GM04504 (cell line): ENCODE measurements at places on chromosomes 2 and 18.

GRCh38 chr2:48991415-48992131 lies 162.7 kb downstream of the FSHR start:
- no peak for DNase-seq

DNA sequence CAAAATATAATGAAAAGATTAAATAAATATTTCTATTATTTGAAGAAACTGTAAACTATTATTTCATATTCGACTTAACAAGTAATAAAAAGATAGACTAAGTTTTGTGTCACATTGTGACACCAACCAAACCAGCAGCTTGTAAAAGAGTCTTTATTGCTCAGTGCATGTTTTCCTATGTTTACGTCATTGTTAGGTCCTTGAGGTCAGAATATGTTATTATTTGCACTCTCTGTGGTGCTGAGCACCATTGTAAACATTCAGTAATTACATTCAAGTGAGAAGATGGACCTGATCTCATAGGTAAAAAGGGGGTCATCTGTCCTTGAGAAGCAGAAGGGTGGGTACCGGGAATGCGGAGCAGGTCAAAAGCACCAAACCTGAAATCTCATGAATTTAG lies 1999.1 kb upstream of the CELF4 start:
- DNase-seq = no peak

DNA sequence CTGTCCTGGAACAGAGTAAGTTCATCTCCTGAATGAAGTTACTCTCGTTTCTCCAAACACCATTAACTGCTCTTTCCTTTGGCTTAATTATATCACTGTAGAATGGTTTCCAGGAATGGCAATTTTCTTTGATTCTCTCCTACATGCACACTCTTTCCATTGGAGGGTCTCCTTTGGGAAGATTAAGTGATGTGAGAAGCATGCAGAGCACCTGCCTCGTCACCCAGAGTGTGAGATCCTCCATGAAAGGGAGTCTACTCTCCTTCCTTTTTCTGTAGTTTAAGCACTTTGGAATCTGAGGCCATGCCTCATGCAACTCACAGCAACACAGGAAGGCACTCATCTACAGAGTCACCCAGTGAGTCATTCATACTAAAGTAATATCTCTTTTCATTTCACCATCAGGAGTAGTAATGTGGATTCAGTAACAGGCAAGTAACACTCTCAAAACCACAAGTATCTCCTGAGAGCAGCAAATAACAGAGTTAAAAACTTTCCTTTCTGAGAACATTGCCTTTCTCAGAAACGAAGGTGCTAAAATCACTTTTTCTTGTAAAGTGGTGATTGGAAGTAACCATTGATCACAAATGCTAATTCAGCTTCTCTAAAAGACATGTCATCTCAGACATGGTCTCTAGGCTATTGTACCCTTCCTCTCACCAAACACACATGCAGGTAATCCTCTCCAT lies 52.8 kb upstream of the IL1RL1 start:
- peak; percentile 82 for DNase-seq

DNA sequence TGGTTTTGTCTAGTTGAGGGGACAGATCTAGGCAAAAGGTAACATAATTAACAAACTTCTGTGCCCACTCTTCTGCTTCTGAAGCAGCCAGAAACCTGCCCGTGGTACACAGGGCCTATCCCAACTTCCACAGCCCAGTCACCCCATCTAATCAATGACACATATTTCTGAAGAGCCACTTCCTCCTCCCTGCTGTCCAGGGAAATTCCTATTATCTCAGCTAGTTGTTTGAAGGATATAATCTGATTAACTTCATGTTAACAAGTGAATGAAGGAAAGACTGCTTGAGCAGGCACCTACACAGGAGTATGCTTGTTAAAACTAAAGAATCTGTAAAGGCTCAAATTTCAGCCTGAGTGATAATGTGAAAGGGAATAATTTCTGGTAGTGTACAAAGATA lies 61.4 kb downstream of the CCDC148 start:
- DNase-seq = no peak

DNA sequence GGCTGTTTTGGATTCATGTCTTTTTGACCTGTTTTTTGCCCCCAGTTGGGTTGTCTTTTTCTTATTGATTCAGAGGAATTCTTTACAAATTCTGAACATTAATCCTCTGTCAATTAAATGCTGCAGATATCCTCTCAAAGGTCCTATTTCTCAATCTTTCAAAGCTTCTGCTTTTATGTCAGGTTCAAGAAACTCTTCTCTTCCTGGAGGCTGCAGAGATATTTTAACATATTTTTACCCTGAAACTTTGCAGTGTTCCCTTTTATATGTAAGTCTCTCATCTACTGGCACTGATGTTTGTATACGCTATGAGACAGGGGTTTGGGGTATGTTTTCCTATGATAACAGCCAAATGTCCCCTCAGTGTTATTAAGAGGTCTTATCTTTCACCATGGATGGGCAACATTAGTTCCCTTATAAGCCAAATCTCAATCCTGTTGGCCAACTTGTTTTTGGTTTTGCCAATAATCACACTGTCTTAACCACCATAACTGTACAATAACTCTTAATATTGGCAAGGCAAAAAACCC lies 159.3 kb downstream of the HDAC4 start:
- DNase-seq = no peak

- no peak for DNase-seq
These were observed 141.8 kb upstream of the CTNNA2 start for GRCh38 chr2:79370976-79371538.

DNA sequence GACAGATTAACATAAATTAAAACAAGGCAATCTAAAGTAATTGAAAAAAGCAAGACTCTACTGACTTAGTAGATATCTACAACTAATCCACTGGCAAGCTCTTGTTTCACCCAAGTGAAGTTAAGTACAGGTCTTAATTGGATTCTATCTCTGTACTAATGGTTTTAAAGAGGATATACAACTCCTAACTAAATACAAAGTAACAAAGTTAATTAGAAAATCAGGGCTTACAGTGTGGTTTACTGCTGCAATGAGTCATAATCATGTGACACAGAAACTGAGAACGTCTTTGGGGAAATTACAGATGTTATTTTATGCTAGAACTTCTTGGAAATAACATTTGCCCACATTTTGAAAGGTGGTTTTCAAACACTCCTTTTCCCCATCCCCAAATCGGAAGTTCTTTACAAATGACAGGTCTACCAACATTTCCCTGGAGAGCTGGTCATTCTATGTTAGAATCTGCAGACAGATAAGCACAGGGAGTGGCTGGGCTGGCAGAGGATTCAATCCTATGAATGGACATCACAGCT lies 245.3 kb downstream of the STK39 start:
- no peak for DNase-seq

GRCh38 chr2:113963965-113964364 lies 74.1 kb downstream of the ACTR3 start:
- DNase-seq = no peak

DNA sequence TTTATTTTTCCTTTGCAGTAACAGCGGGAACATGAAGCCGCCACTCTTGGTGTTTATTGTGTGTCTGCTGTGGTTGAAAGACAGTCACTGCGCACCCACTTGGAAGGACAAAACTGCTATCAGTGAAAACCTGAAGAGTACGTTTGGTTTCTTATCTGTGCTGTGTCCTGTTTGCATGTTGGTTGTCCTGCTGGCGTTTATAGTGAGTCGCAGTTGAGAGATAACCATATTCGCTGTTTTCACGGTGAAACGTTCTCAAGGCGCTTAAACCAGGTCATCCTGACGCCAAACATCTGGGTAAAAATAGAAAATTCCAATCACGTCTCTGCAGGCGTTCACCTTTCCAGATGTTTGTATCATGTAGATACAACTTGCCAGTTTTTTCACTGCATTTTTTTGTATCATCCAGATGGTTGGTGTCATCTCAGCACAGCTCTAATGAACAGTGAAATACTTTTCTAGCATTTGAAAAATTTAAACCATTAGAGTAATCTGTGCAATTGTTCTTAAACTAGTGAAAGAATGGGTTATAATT lies 21.2 kb downstream of the CLUL1 start:
- DNase-seq = no peak

DNA sequence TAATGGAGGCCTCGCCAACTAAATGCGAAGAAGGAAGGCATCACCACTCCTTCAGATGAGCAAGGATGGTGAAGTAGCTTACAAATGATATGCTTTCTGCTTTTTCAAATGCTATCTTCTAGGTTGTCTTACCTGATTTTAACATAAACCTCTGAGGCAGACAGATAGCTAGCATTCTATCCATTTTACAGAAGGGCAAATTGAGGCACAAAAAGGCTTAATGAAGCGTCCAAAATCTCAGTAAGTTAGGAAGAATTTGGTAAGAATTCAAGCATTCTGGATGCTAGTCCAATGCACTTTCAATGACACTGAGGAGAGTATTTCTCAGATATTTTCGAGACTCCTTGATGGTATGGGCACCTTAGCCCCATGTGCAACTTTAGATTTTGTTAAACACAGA lies 81.8 kb downstream of the LRP2 start:
- no peak for DNase-seq

- no peak for DNase-seq
These were observed 75.2 kb downstream of the KLHL29 start for GRCh38 chr2:23460228-23460627.

DNA sequence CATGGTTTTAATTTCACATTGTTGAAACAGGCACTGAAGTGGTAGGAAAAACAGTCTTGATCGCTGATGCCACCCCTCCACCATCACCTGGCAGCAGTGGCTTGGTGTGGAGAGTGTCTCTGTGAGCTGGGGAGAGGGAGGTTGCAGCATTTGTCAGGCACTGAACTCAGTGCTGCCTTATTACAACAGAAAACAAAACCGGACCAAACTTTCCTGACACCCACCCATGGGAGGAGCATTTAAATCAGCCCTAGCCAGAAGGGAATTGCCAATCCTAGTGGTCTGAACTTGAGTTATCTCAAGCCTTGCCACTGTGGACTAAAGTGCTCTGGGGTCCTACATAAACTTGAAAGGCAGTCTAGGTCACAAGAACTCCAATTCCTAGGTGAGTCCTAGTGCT lies 103.0 kb upstream of the LGALSL start:
- DNase-seq = no peak

DNA sequence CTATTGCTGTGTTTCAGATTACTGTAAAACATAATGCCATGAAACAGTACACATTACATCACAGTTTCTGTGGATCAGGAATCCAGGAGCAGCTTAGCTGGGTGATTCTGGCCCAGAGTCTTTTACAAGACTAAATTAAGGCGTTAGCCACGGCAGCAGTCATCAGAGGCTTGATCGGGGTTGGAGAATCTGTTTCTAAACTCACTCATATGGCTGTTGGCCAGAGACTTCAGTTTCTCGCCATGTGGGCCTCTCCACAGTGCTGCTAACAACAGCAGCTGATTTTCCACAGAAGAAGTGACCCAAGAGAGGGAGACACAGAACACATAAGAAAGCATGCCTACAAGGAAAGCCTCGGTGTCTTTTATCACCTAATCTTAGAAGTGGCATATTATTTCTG lies 89.2 kb upstream of the MYO3B start:
- peak; percentile 2 for DNase-seq

- DNase-seq = no peak
These were observed 103.7 kb downstream of the LPIN1 start for GRCh38 chr2:11850082-11850481.

DNA sequence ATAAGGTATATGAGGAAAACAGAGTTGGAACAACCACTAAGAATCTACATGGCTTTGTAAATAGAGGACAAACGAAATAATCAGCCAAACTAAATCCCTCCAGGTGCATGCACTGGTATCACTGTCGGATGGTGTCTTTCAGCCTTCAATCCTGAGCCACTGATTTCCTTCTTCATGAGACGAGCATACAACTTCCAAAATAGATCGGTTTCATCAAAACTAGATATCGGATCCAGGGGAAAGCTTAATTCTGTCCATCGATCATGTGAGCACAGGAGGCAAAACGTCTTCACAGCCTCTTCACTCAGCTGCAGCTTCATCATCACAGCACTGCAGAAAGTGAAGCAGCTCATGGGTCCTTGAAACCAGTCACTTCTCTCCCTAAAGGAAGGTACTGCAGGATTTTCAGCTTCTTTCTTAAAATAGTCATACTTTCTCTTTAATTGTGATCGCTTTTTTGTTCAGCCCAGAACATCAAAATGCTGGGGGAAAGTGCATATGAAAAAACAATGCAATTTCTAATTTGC lies 80.5 kb downstream of the DTNB start:
- DNase-seq = no peak

GRCh38 chr2:106885971-106886915 lies at the start of gene ST6GAL2:
TSS of gene ST6GAL2 (minus strand) at chr2:106886167. CDS start at chr2:106843977, 42,190 bp downstream.
- DNase-seq = no peak

DNA sequence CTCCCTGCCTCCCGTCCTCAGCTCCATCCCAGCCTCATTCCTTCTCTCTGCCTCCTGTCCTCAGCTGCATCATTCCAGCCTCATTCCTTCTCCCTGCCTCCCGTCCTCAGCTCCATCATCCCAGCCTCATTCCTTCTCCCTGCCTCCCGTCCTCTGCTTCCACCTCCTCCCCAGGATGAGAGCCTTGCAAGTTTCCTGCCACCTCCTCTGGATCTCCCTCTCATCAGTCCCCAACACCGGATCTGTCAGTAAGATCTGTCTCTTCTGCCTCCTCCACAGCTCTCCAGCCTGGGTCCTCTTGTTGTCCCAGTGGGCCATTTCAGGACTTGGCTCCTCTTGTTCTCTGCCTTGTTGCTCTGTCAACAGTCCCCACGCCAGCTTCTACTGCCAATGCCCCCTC lies 130.9 kb downstream of the NDUFA10 start:
- DNase-seq = no peak

DNA sequence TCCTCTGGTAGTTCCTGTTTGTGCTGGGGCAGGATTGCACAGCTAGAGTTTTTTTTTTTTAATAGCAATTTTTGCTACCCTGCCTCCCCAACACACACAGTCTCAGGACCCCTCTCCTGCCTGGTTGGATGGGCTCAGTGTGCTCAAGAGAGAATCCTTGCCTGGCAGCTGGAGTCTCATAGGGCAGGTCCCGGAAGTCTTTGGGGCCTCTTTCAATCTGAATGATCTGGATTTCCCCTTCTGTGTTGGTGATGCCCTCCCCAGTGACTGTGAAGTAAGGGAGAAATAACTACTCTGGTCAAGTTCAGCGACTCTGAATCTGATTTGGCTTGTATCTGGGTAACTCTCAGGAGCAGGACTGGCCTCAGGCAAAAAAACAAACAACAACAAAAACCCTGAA lies 220.6 kb upstream of the LRRTM1 start:
- no peak for DNase-seq

GRCh38 chr2:13558368-13558767 lies 841.6 kb downstream of the TRIB2 start:
- peak; percentile 1 for DNase-seq

GRCh38 chr2:12199491-12200211 lies 453.2 kb downstream of the LPIN1 start:
- no peak for DNase-seq
